ENCODE measurements at places on chromosomes 7 and 10. TPM values are rescaled to one million over a fixed set of nuclear protein-coding genes. Genes with fewer than 3 reads are reported as not detected.

- DNase-seq, result no peak
Observed at GRCh38 chr7:155576416-155576815, 30.1 kb upstream of the CNPY1 start.

- no peak for DNase-seq
Observed at GRCh38 chr10:17918187-17918903, 33.4 kb upstream of the SLC39A12 start.

DNA sequence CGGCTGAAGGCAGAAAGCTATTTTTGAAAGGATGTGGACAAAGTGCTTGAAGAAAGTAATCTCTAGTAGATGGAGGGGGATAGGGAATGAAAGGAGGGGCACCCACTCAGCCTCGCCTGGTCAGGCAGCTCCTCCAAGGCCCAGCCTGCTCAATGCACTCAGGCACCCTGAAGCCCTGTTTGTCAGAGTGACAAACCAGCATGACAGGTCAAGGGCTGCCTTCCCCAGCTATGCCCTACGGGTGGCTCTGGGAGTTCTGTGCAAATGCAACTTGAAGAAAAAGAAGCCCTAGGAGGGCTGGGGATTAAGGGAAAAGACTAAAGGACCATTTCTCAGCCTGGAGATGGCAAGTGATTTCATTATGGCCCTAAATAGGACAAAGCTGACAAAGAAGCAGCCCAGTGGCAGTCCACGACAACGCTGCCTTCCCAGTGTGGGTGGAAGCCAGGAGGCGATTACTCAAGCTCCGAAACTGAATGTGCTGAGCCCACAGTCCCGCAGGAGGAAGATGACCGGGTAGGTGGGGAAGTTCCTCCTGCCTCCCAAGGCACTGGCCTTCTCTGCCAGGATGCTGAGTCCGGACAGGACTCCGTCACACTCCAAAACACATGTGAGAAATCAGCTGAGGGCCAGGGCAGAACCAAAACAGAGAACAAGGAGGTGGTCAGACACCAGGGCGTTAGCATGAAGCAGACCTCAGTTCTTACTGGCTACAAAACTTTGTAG lies 16.3 kb downstream of the LIPA start:
- DNase-seq, result peak; percentile 61

DNA sequence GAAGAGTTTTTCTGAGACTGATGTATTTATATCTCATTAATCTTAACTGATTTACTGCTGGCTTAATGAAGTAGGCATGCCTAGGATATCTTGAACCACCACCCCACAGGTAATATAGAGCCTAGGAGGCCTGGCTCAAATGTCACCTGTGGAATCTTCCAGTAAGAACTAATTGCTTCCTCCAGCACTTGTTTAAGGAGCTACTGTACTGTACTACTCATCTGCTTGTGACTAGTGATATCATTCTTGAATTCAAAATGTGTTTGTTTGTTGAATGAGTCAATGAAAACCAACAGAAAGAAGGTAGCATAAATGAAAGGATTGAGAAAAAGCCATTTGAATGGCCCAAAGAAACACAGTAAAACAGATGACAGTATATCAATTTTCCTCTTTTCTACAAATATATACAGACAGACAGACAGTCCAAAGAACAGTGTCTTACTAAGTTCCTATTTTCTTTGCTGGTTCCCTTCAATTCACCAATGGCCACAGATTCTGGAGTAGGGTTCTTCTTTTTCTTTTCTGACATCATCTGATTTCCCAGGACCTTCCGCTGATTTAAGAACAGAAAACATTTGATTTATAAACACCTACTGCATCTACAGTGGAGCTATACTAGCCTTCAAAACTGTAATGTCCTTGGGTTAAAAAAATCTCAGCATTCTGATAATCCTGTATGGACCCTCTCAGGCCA lies 43.7 kb upstream of the SLIT1 start:
- no peak for DNase-seq

GRCh38 chr10:128097783-128098182 lies 28.4 kb downstream of the MKI67 start:
- no peak for DNase-seq

DNA sequence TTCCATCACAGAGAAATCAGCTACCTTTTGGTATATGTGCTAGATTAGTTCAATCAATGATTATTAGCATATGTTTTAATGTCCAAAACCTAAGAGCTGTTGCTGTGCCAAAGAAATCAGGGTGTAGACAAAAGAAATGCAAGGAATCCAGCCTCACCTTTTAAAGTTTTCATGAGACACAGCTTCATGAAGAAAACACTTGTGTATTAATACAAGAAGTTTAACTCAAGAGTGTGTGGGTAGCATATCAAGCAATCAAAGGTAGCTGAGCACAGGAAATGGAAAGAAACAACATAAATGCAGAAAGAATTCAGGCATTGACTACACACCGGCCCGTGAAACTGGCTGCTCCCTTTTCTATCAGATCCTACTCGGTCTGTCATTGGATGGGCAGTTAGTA lies 76.0 kb upstream of the CAV2 start:
- DNase-seq, result no peak

DNA sequence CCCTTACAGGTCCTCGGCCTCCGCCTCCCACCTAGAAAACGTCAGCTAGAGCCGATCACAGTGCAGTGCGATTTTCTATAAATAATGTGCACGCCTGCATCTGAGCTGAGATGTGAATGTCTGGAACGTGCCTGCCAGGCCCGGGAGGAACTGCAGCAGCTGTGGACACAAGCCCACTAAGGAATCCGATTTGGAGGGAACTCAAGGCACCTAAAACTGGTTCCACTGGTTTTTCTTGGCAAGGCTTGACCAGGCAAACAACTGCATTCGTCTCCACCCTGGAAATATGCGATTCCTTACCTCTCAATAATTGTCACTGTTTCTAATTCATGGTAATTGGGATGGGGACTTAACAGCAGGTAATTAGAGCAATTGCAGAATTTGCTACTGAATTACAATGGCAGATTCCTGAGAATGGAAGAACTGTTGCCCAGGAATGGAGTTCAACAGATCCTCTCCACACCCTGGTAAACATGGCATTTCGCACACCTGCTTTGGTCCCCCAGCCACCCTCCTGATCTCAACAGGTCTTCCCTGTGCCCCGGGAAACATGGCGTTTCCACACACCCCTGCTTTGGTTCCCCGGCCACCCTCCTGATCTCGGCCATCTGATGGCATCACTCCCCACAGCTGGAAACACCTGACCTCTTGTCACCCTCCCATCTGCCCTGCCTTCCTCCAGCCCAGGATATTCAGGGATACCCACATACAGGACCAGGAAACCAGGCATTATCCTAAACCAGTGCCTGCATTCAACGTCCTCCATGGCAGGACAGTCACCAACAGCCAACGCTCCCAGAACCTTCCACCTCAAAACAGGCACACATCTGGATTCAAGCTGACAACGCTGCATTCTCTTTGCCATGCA lies 76.0 kb downstream of the DIP2C start:
- no peak for DNase-seq

DNA sequence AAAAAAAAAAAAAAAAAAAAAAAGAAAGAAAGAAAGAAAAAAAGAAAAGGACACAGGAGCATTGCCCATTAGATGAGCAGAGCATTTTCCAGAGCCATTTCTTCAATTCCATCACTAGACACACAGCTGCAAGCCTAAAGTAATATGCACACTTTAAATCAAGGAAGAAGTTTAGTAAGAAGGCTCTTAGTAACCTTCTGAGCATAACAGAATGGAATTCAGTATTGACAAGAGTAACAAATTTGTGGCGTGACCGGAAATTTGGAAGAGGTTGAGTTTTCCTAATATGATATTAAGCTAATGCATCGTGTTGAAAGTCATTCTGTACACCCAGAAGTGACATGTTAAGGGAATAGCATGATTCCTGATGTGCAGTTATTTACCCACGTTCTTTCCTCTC lies 35.3 kb downstream of the SMURF1 start:
- no peak for DNase-seq

DNA sequence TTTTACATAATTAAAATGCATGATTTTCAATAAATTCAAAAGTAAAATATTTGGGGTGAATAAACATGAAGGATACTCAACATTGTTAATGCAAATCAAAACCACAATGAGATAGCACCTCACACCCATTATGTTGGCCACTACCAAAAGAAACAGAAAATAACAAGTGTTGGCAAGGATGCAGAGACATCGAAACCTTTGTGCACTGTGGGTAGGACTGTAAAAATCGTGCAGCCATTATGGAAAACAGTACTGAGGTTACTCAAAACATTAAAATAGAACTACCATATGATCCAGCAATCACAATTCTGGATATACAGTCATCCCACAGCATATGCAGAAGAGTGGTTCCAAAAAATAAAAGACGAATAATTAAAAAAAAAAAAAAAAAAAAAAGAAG lies 13.1 kb downstream of the EZH2 start:
- DNase-seq, result no peak

DNA sequence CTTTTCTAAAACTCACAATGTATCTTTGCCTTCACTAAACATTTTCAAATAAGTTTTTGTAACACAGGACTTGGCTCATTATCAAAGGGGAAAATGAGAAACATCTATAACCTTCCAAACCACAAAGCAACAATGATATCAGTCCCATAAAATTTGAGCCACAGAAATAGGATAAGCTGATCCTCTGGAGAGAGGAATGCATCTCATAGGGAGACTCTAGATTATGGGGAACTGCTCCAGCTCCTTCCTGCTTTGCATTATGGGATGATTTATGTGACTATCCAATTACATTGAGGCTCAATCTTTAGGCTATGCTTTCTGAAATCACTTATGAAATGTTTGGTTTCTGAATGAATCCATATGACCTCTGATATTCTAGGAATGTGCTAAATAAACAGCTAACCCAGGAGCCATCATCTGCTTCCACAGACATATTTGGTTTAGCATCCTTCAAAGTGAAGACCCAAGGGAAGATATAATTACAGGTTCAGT lies 70.4 kb downstream of the CUBN start:
- no peak for DNase-seq

- no peak for DNase-seq
Observed at GRCh38 chr7:28479507-28479947, 67.2 kb downstream of the CREB5 start.

- peak; percentile 89 for DNase-seq
Observed at GRCh38 chr10:122307669-122308416, 36.7 kb downstream of the BTBD16 start.

- no peak for DNase-seq
Observed at GRCh38 chr10:109871476-109871875, 51.8 kb downstream of the XPNPEP1 start.

GRCh38 chr7:148623586-148624282 lies 33.2 kb downstream of the C7orf33 start:
- no peak for DNase-seq

GRCh38 chr10:5960070-5960972 lies 17.0 kb downstream of the IL15RA start:
- no peak for DNase-seq

GRCh38 chr10:49107887-49108267 lies 7.4 kb downstream of the VSTM4 start:
- no peak for DNase-seq

- no peak for DNase-seq
Observed at GRCh38 chr7:18511351-18512140, 16.0 kb downstream of the HDAC9 start.

GRCh38 chr7:82757-83155 lies 109.6 kb upstream of the FAM20C start:
- DNase-seq, result no peak

DNA sequence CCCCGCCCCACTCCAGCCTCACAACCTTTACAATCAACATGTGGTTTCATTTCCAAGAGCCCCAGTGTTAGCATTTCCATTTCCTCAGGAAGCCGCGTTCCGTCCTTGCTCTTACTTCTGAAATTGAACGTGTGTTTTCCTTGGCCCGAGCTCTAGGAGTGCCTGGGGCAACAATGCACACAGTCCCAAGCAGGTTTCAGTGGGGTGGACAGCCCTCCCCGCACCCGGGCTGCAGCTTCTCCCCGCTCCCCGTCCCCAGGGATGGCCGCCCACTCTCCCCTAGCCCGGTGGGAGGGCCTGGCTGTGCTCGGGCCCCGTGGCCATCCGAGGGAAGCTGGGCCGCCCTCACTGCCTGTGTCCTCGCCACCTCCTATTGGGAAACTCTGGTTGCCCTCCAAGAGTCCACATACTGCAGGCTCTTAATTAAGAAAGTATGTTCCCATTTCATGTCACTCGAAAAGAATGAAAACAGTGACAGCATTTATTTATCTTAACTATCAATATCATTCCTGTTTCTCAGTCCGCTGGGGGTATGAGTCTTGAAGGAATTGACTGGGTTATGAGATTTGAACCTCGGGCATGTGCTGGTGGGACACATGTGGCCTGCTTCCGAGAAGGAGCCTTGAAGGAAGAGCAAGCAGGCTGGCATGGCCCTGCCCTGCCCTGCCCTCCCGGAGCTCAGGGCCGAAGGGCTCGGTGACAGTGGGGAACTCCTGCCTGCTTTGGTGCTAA lies 163.8 kb downstream of the GRK5 start:
- peak; percentile 65 for DNase-seq

DNA sequence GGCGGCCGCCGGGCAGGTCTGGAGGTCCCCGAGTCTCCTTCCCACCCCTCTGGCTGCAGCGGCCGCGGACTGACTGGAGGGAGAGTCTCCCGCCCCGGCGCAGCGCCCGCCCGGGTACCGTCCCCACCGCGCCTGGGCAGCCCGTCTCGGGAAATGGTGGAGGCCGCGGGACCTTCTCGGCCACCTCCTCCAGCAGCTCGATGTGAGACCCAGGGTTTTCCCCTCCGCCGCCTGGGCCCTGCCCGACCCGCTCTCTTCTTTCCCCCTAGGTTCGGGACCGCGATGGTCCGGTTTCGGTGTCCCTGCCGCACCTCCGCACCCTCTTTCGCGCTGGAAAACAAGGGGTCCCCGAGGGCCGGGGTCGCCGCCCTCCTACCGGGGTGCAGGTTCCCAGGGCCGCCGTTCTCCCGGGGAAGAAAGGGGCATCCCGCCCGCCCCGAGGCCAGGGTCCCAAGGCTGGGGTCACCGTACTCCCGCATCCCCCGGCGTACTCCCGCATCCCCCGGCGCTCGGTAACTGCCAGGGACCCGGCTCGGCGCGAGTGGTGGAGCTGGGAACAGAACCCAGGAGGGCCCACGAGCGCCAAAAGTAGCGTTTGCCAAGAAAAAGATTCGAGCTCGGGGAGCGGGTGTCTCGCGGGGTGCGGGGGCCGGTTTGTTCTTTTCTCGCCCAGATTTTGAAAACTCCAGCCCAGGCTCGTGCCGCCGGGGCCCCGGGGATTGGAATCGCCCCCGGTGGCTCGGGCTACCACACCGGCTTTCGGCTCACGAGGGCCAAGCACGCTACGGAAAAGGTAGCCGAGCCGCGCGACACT lies 3.4 kb downstream of the TNRC18 start:
- no peak for DNase-seq

- DNase-seq, result peak; percentile 21
Observed at GRCh38 chr10:35089611-35090161, 455 bp downstream of the CUL2 start.

NEBL gene
- total RNA-seq, result 22.1 TPM

PALD1 gene
- total RNA-seq, result 10.6 TPM

CH25H gene
- total RNA-seq, result 10.3 TPM

PKD2L1 gene
- total RNA-seq, result not detected

UMAD1 gene
- total RNA-seq, result 40.7 TPM

NODAL gene
- not detected for total RNA-seq

KLF14 gene
- 1.8 TPM for total RNA-seq

MUC12 gene
- not detected for total RNA-seq
